ENCODE measurements at places on chromosomes 6 and 20.

DNA sequence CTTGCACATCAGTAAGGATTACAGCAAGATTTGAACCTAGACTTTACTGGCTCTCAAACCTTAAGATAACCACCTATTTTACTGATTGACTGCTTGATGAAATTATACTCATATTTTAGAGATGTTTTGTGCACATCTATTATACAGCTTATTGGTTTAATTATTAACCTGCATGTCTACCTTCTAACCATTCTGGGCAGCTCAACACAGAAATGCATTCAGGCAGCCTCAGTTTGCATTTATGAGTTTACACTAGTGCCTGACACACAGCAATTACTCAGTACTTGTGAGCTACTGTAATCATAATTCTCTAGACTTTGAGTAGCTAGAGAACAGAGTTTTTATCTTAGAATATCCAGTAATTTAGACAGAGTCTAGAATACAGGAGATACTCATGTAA is 273.9 kb upstream of the THEMIS start:
- DNase-seq = no peak

- no peak for DNase-seq
Measured at GRCh38 chr20:60009826-60010616, 51.8 kb downstream of the CDH26 start.

- no peak for DNase-seq
Measured at GRCh38 chr20:40335437-40335836, 353.6 kb downstream of the MAFB start.

GRCh38 chr20:7850775-7851490 is 89.3 kb downstream of the HAO1 start:
- DNase-seq = peak; percentile 10

GRCh38 chr6:144665932-144666450 is 380.9 kb downstream of the UTRN start:
- DNase-seq = no peak

DNA sequence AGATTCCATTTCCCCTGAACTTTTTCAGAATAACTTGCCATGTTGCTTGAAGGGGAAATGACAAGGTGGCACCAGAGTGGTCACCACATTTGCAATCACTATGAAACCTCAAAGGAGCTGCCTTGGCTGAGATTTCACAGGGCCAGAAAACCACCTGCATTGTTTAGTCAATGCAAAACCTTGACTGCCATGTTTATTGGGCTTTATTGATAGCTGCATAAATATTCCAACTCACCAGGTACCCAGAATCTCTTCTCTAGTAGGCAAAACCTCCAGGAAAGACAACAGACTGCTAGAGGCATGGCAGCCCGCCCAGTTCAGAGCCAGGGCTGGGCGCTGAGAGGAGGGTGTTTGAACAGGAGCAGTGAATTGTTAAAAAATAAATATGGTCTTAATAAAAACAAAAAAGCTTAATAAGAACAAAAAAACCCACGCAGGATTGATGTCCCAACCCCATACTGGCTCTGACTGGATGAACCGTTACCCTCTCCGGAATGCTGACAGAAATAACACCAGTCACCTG is 375.6 kb downstream of the ZFAND3 start:
- no peak for DNase-seq

All from HFFc6 (cell line).